ENCODE measurements at places on chromosomes 3 and 15. TPM values are rescaled to one million over a fixed set of nuclear protein-coding genes. Genes with fewer than 3 reads are reported as not detected.

KNL1 gene
- polyA plus RNA-seq, result 21.3 TPM

- no peak overlapping the region for H3K27ac ChIP-seq
- peaks cover 13% of the 10 kb centered on the region for H3K27me3 ChIP-seq
- H3K4me3 ChIP-seq, result no peak overlapping the region
- no peaks in the 10 kb centered on the region for H3K4me1 ChIP-seq
- DNase-seq, result no peak
These were observed 2.0 kb downstream of the GMNC start for GRCh38 chr3:190860521-190860920.

DNA sequence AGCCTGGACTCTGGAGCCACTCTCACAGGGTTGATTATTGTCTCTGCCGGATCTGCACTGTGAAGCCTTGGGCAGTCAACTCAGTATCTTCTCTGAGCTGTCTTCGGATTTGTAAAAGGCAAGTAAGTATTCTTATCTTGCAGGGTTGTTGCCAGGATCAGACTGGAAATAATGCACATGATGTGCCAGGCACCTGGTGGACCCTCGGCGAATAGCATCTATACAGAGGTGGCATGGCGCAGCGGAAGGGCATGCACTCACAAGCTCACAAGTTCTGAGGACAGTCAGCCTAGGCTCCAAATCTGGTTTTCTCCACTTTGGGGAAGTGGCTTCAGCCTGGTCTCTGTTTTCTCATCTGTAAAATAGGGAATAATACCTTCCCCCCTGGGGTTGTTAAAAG is 113.9 kb downstream of the SRGAP3 start:
- H3K36me3 ChIP-seq, result no peaks in the 10 kb centered on the region
- H3K4me1 ChIP-seq, result peaks cover 3% of the 10 kb centered on the region
- peaks cover 6% of the 10 kb centered on the region for H3K27me3 ChIP-seq
- no peak for DNase-seq
- H3K4me3 ChIP-seq, result no peak overlapping the region
- no peak overlapping the region for H3K27ac ChIP-seq

DNA sequence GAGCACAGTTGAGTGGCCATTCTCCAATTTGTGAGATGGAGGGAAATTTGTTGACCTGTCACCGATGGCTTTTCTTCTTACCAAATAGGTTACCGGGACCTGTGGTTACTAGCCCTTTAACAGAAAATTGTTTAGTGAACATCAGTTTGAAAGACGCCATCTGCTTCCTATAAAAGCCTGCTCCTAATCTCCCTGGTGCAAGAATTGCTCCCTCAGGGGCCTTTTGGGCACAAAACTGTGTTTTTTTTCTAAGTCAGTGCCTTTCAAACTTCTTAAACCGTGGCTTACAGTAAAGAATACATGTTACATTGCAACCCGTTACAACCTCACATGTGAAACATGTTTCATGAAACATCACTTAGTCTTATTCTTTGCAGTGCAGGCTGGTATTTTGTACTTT is 15.0 kb downstream of the CACNA2D3 start:
- H3K27ac ChIP-seq, result no peak overlapping the region
- no peak overlapping the region for H3K4me3 ChIP-seq
- DNase-seq, result no peak
- no peaks in the 10 kb centered on the region for H3K27me3 ChIP-seq

GRCh38 chr3:52506266-52506966 is 11.3 kb downstream of the STAB1 start:
- H3K4me3 ChIP-seq, result no peak overlapping the region
- peaks cover 93% of the 10 kb centered on the region for H3K36me3 ChIP-seq
- no peaks in the 10 kb centered on the region for H3K4me1 ChIP-seq
- H3K27ac ChIP-seq, result no peak overlapping the region
- DNase-seq, result no peak

GRCh38 chr3:170483485-170484262 is 65.0 kb downstream of the CLDN11 start:
- no peak overlapping the region for H3K27ac ChIP-seq
- no peaks in the 10 kb centered on the region for H3K27me3 ChIP-seq
- no peak overlapping the region for H3K4me3 ChIP-seq
- DNase-seq, result no peak

UPK1B gene
- polyA plus RNA-seq, result 0.49 TPM

DNA sequence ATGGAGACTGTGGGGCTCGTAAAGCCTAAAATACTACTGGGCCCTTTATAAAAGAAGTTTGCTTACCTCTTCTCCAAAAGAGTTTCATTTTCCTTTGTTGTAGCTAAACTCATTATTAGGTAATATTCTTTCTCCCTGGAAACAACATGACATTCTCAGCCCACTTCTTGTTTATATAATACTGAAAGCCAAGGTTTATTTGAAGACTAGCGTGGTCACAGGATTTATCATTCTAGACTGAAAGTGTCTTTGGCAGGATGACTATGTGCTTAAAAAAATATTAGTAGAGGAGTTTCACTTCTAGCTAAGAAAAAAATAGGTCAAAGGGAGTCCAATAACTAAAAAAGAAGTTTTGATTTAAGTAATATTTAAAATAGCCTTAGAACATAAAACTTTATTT is 1085.2 kb upstream of the CADM2 start:
- no peaks in the 10 kb centered on the region for H3K4me1 ChIP-seq
- H3K27me3 ChIP-seq, result no peaks in the 10 kb centered on the region
- H3K4me3 ChIP-seq, result no peak overlapping the region
- no peaks in the 10 kb centered on the region for H3K36me3 ChIP-seq
- no peak for DNase-seq

DNA sequence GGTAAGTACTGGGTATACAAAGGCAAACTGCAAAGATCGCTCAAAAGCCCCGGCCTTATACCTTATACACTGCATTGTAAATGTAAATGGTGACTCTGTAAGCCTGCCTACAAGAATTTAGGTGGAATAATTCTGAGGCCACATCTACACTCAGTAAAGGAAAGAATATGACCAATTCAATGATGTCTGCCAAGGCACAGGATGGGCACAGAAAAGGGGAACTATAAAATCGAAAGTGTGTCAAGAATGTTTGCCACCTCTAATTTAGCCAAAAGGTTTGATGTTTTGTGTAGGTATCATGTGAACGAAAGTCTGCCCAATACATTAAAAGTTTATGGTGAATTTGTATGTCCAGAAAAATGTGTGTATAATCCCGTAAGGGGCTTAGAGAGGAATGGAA is 96.1 kb downstream of the FOXP1 start:
- no peak for DNase-seq
- H3K36me3 ChIP-seq, result peaks cover 4% of the 10 kb centered on the region
- no peaks in the 10 kb centered on the region for H3K27me3 ChIP-seq
- no peaks in the 10 kb centered on the region for H3K4me1 ChIP-seq
- H3K4me3 ChIP-seq, result no peak overlapping the region

DNA sequence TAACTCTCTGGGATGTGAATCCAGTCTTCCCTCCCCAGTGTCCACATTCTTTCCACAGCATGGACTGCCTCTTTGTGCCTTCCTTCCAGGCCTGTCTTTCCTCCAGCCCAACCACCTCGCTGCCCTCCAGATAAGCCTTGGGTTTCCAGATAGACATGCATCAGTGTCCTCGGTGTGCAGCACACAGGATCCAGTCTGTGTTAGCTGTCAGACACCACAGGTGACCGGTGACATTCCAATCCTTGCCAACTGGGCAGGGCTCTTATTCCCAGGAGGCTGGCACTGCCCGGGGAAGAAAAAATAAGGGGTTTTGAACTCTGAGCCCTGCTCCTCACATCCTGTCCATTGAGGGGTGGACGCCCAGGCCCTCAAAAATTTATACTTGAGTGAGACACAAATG is 6.0 kb upstream of the SLC6A1 start:
- peaks cover 28% of the 10 kb centered on the region for H3K27me3 ChIP-seq
- H3K27ac ChIP-seq, result no peak overlapping the region
- no peaks in the 10 kb centered on the region for H3K36me3 ChIP-seq
- no peak overlapping the region for H3K4me3 ChIP-seq

GRCh38 chr3:45549961-45550360 is 44.6 kb upstream of the LIMD1 start:
- no peaks in the 10 kb centered on the region for H3K36me3 ChIP-seq
- H3K4me3 ChIP-seq, result no peak overlapping the region
- no peaks in the 10 kb centered on the region for H3K27me3 ChIP-seq
- DNase-seq, result no peak

AHSG gene
- 3.2 TPM for polyA plus RNA-seq

GRCh38 chr3:13189639-13190377 is 116.6 kb upstream of the IQSEC1 start:
- no peaks in the 10 kb centered on the region for H3K36me3 ChIP-seq
- H3K27me3 ChIP-seq, result peaks cover 24% of the 10 kb centered on the region
- no peak for DNase-seq
- peaks cover 18% of the 10 kb centered on the region for H3K4me1 ChIP-seq
- H3K27ac ChIP-seq, result no peak overlapping the region

- H3K36me3 ChIP-seq, result no peaks in the 10 kb centered on the region
- no peaks in the 10 kb centered on the region for H3K27me3 ChIP-seq
- no peak overlapping the region for H3K4me3 ChIP-seq
- no peaks in the 10 kb centered on the region for H3K4me1 ChIP-seq
These were observed 46.7 kb downstream of the SV2B start for GRCh38 chr15:91146728-91147127.

GRCh38 chr15:64687688-64688087 is 87.7 kb downstream of the RBPMS2 start:
- DNase-seq, result no peak
- H3K27ac ChIP-seq, result no peak overlapping the region
- H3K4me1 ChIP-seq, result peaks cover 8% of the 10 kb centered on the region
- H3K27me3 ChIP-seq, result no peaks in the 10 kb centered on the region
- H3K36me3 ChIP-seq, result peaks cover 87% of the 10 kb centered on the region

DNA sequence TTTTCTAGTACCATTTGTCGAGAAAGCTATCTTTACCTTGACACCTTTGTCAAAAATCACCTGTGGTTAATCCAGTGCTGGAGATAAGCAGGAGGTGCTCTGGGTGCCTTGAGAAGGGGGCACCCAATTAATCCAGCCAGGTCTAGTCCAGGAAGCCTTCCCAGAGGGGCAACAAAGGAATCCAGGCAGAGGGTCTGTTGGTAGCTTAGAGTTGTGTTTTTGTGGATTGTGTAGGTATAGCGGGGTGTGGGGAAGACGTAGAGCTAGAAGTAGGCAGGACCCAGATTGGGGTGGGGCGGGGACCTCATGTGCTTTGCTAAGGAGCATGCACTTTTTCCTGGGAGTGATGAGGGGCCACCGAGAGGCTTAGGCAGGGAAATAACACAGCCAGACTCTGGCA is 6.0 kb upstream of the PIGZ start:
- no peak overlapping the region for H3K4me3 ChIP-seq
- no peak for DNase-seq
- no peaks in the 10 kb centered on the region for H3K36me3 ChIP-seq
- H3K4me1 ChIP-seq, result peaks cover 4% of the 10 kb centered on the region
- no peak overlapping the region for H3K27ac ChIP-seq
- H3K27me3 ChIP-seq, result peaks cover 9% of the 10 kb centered on the region

DNA sequence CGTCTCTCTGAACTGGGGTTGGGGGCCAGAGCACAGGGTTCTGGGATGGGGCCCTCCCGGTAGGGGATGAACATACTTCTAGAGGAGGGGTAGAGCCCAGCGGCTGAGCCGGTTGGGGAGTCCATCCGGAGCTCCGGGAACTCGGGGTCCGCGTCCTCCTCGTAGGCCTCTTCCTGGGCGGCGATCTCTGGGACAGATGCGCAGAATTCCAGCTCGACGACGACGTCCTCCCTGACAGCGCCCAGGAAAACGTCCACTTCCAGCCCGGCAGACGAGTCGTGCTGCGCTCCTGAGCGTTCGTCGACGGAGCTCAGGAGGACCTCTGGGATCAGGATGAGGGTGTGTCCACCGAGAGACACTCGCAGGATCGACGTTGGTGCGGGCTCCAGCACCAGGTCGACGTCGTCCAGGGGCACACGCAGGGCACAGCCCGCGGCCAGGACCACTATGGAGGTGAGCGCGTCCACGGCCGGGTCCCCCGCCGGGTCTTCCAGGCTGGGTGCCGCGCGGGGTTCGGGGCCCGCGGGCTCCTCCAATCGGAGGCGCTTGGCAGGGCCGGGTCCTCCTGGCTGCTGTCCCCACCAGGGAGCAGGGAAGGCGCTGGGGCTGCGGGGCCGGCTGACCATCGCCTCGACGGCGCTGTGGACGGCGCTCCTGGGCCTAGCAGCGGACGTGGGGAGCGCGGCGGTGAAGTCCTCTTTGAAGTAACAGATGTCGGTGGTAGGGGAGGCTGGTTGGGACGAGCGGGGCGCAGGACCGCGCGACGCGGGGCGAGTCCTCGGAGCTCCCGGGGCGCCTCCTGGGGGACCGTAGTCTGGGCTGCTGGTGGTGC is 474 bp downstream of the PRR23B start:
- H3K36me3 ChIP-seq, result no peaks in the 10 kb centered on the region
- no peaks in the 10 kb centered on the region for H3K4me1 ChIP-seq
- H3K27ac ChIP-seq, result no peak overlapping the region

DNA sequence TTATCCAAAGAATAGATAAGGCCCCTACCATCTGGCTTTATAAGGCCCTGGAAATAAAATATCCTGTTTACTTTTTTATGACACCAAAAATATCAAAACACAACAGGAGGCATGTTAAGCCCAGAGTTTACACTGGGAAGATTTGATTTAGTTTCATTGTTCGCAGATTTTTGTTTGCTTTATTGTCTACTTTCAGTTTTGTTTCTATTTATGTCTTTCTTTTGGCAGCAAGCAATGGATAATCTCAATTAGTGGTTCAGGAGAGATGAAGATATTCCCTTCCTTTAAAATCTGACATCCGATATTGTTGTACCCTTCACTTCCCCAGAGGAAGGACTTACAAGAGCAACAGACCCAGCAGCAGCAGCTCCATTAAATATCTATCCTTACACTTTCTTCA is 249.4 kb upstream of the ARPP21 start:
- no peak for DNase-seq
- H3K27ac ChIP-seq, result no peak overlapping the region
- H3K4me3 ChIP-seq, result no peak overlapping the region
- no peaks in the 10 kb centered on the region for H3K4me1 ChIP-seq
- H3K27me3 ChIP-seq, result no peaks in the 10 kb centered on the region

DNA sequence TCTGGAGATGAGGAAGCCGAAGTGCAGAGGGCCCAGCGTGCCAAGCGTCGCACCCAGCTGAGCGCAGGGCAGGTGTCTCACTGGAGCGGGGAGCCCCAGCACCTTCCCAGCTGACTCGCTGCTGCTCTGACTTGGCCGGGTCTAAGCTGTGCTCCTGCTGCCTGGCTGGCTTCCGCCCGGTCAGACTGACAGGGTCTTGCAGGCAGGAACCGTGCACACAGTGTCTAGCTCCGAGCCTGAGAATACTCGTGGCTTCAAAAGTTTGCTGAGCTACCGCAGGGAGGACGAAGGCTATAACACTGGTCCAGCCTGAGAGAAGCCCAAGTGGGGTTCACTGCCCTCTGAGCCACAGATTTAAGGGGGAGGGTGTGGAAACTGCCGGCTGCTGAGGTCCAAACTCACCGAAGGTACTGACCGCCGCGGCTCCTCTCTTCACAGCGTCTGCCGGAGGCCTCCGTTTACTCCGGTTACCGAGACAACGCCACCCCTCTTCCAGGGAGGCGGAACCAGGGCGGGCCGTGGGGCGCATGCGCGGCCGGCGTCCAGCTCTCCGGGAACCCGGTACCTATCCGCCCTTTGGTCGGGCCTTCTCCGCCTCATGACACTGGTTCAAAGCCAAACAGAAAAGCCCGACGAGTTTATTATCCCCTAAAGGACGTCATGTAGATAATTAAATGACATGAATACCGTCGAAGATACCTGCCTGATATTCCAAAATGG is at the start of gene CFAP44:
TSS of gene CFAP44 (minus strand) at position 443 of the 720 bp plus-strand sequence. CDS start 7,829 bp downstream, outside the sequence.
- H3K27ac ChIP-seq, result no peak within 1 kb of the TSS
- no peaks in the 10 kb centered on the region for H3K27me3 ChIP-seq
- H3K4me1 ChIP-seq, result no peaks in the 10 kb centered on the region
- peak; percentile 77 for DNase-seq

GRCh38 chr3:81808900-81809299 is 47.5 kb upstream of the GBE1 start:
- no peak for DNase-seq
- H3K4me1 ChIP-seq, result no peaks in the 10 kb centered on the region
- H3K27ac ChIP-seq, result no peak overlapping the region
- H3K36me3 ChIP-seq, result no peaks in the 10 kb centered on the region
